SIG-M5 (cell line): ENCODE measurements at places on chromosomes 13 and 19.

GRCh38 chr13:75666646-75667351 lies 30.7 kb downstream of the LMO7 start:
- no peak for DNase-seq

GRCh38 chr19:8684001-8684902 lies 14.3 kb downstream of the ACTL9 start:
- DNase-seq = no peak

DNA sequence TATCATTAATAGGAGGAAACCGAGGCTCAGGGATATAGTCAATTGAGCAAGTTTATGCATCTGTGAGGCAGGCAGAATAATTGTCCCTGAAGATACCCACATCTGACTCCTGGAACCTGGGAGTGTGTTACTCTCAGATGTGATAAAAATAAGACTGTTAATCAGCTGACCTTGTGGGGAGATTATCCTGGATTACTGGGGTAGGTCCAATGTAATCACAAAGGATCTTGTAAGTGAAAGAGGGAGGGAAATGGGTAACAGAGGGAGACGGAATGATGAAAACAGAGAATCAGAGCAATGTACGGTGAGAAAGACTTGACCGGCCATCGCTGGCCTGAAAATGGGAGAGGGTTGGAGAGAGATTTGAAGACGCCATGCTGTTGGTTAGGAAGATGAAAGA lies 3.2 kb upstream of the EDDM13 start:
- no peak for DNase-seq

- DNase-seq = no peak
Measured at GRCh38 chr13:64482373-64482772, 2747.8 kb downstream of the PCDH9 start.

DNA sequence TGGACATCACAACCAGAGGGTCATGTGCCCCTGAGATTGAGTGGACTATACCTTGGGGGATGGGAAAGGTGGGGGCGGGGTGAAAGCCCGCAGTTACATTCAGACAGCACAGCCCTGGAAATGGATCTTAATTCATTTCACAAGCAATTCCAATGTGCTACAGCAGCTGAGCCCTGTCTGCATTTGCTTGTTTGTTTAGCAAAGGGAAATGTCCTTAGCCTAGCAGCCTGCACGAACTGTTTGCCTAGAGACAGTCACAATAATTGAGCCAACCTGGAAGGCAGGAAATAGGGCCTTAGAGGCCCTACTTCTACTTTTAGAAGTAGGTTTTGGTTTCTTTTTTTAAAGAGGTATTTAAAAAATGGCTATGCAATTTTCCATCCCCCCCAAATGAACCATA lies 177.3 kb upstream of the KL start:
- DNase-seq = no peak

GRCh38 chr19:45607071-45608029 lies 5.3 kb upstream of the GPR4 start:
- DNase-seq = no peak
